Airway epithelial cell (primary cell): ENCODE measurements at places on chromosomes 7 and 10. TPM values are rescaled to one million over a fixed set of nuclear protein-coding genes. Genes with fewer than 3 reads are reported as not detected.

SLC16A9 gene
- 10.3 and 12.8 TPM in 2 replicates for total RNA-seq

WNT8B gene
- total RNA-seq: 0.14 TPM in 1 of 2 replicates, not detected in the other

CALML3 gene
- 7.7 and 9.0 TPM in 2 replicates for total RNA-seq

INSIG1 gene
- 151 and 157 TPM in 2 replicates for total RNA-seq

LRRC72 gene
- not detected in 2 replicates for total RNA-seq

TDRD1 gene
- total RNA-seq: 0.23 and 0.28 TPM in 2 replicates

TMEM184A gene
- 23.9 and 24.3 TPM in 2 replicates for total RNA-seq

INMT gene
- total RNA-seq: 0.28 and 0.42 TPM in 2 replicates

AOAH gene
- total RNA-seq: not detected in 2 replicates

MGAM2 gene
- not detected in 2 replicates for total RNA-seq

SPDYE9 gene
- not detected in 2 replicates for total RNA-seq

LIPM gene
- 0.14 TPM in 1 of 2 replicates, not detected in the other for total RNA-seq

MEIG1 gene
- not detected in 2 replicates for total RNA-seq

SLC29A4 gene
- 0.99 and 1.3 TPM in 2 replicates for total RNA-seq

OR2F2 gene
- total RNA-seq: not detected in 2 replicates

CHCHD2 gene
- total RNA-seq: 599 and 665 TPM in 2 replicates

FBXO24 gene
- 0.21 and 0.28 TPM in 2 replicates for total RNA-seq

ZNF503 gene
- total RNA-seq: 18.6 and 22.7 TPM in 2 replicates

ATG9B gene
- not detected in 2 replicates for total RNA-seq

ABCA13 gene
- total RNA-seq: 0.84 and 0.99 TPM in 2 replicates

MINDY4 gene
- total RNA-seq: 0.56 and 2.2 TPM in 2 replicates

CADPS2 gene
- total RNA-seq: 0.33 and 0.78 TPM in 2 replicates

LIPK gene
- total RNA-seq: 1.4 and 1.9 TPM in 2 replicates

RBP3 gene
- total RNA-seq: not detected in 2 replicates

PLXNA4 gene
- total RNA-seq: 0.07 TPM in 1 of 2 replicates, not detected in the other

SNX10 gene
- 1.6 and 1.9 TPM in 2 replicates for total RNA-seq

TAS2R41 gene
- not detected in 2 replicates for total RNA-seq

ANKRD61 gene
- total RNA-seq: not detected in 2 replicates

ST8SIA6 gene
- not detected in 2 replicates for total RNA-seq

VIPR2 gene
- not detected in 2 replicates for total RNA-seq

SFTPD gene
- 0.35 and 0.42 TPM in 2 replicates for total RNA-seq

ZNF117 gene
- 1.8 and 3.0 TPM in 2 replicates for total RNA-seq

HMX3 gene
- total RNA-seq: not detected in 2 replicates

NEUROG3 gene
- not detected in 2 replicates for total RNA-seq

VSTM4 gene
- 0.05 and 0.07 TPM in 2 replicates for total RNA-seq

SPAM1 gene
- not detected in 2 replicates for total RNA-seq

ACTL6B gene
- not detected in 2 replicates for total RNA-seq

POMZP3 gene
- total RNA-seq: 3.6 and 5.6 TPM in 2 replicates

FAM180A gene
- total RNA-seq: not detected in 2 replicates

CPA2 gene
- total RNA-seq: not detected in 2 replicates

OR13A1 gene
- not detected in 2 replicates for total RNA-seq

CUTC gene
- 18.9 and 32.0 TPM in 2 replicates for total RNA-seq

SSBP1 gene
- total RNA-seq: 228 and 276 TPM in 2 replicates

RET gene
- total RNA-seq: 0.35 and 0.37 TPM in 2 replicates

AKR1D1 gene
- total RNA-seq: not detected in 2 replicates

LIPJ gene
- not detected in 2 replicates for total RNA-seq

C7orf33 gene
- not detected in 2 replicates for total RNA-seq

CXCL12 gene
- total RNA-seq: not detected in 2 replicates

DIP2C gene
- 4.2 and 4.5 TPM in 2 replicates for total RNA-seq

SYT15B gene
- total RNA-seq: under 0.01 TPM in 1 of 2 replicates, not detected in the other

KIAA1217 gene
- total RNA-seq: 24.7 and 35.1 TPM in 2 replicates
